ENCODE measurements at places on chromosomes 5 and 9.

DNA sequence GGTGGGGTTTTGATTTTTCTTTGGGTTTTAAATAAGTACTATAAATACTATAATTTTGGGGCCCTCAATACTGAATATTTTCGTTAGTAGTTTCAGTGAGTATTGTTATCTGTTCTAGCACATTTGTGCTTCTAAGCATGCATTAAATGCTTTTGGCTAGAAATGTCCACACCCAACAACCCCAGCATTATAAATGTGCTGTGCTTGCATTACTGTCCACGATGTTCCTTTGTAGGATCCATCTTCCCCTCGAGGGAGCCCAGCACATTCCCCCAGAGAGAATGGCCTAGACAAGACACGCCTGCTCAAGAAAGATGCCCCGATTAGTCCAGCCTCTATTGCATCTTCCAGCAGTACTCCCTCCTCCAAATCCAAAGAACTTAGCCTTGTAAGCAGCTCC lies 134.7 kb downstream of the TLE4 start:
- no peak for DNase-seq

GRCh38 chr9:115786321-115786720 lies 367.3 kb upstream of the PAPPA start:
- no peak for DNase-seq

- DNase-seq: no peak
Observed at GRCh38 chr5:83914199-83914598, 193.5 kb upstream of the HAPLN1 start.

DNA sequence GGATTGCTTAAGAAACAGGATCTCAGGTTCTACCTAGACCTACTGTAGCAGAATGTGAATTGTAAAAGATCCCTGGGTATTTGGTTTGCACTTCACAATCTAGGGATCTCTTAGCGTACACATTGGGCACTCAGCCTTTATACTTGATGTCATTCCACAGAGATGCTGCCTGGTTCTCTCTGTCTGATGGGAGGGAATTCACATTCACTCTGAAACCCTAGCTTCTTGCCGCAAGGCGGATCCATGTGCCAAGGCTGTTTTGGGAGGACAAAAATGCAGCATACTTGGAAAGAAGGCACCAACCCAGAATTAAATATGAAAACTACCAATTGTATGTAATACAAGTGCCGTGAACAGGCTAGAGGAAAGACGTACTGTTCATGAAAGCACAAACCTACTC lies 323.0 kb downstream of the EBF1 start:
- no peak for DNase-seq

DNA sequence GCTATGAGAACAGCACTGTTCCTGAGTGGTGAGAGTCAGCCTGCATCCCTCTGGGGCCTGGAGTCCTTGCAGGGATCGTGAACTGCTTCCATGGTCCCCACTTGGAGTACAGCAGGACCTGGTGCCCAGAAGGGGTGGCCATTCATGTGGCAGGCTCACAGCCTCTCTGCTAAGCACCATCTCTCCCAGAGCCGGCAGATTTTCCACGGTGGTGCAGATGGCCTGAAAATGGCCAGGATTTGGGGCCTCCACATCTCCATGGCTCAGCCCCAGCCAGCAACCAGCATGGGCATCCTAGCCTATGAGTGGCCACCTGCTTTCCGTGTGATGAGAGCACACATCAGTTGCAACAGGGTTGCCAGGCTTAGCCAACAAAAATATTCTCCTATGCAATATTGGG lies 33.9 kb upstream of the SEMA4D start:
- no peak for DNase-seq

DNA sequence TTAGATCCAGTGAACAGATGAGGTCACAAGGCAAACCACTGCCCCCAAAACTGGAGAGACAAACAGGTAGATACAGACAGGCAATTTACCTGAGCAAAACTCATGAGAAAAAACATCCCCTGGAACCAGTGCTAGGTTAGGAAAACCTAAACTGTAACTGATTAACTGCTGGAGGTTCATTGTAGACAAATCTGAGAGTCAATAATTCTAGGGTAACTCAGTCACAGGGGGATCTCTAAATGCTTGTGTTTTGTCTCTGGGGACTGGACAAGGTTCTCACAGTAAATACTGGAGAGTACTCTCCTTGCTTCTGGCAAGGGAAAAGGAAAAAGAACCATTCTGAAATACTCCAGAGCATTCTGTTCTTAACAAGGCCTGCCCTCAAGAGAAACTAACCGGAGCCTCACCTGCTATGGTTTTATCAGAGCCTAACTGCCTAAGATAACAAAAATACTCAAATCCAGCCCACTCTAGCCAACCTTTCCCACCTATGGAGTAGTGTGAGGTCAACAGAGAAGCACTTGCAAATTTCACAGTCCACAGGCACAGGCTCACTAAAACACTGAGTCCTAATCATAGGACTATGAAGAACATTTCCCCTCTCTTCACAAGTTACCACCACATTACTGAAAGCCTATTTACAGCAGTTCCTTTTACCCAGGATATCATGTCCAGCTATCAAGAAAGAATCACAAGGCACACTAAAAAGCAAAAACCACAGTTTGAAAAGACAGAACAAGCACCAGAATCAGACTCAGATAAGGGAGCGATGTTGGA lies 139.9 kb upstream of the ACOT12 start:
- DNase-seq: no peak

DNA sequence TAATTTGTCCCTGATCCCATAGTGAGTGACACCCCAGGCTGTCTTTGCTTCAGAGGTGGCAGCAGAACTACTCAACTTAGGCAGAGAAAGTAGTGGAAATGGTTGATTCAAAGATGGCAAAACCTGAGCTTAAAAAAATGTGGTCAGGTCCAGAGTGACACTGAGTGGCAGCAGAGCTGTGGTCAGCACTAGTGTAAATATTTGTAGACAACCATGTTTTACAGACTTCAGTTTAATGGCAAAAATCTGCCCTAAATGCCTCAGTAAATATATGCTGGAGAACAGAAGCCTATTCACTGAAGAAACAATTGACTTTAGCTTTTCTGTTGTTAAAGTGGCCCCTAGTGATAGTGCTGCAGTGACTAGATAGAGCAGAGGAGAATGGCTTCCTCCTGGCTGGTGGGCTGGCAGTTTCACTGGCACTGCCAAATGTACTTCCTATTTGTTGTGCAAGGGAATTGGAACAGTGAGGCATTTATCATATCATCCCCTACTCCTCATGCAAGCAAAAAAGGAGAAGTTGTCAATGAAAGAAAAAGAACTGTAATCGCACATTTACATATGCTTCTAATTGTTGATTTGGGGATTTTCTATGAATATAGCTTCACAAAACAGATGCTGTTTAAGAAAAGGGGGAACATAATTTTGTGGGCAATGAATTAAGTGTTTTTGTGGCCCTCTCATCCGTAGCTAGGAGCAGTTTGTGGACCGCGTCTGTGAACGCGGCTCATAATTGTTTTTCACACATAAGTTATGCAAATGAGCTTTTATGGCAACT lies 12.0 kb downstream of the PBX3 start:
- DNase-seq: peak; percentile 61

GRCh38 chr9:87148331-87149104 lies 201.2 kb upstream of the GAS1 start:
- DNase-seq: peak; percentile 75

DNA sequence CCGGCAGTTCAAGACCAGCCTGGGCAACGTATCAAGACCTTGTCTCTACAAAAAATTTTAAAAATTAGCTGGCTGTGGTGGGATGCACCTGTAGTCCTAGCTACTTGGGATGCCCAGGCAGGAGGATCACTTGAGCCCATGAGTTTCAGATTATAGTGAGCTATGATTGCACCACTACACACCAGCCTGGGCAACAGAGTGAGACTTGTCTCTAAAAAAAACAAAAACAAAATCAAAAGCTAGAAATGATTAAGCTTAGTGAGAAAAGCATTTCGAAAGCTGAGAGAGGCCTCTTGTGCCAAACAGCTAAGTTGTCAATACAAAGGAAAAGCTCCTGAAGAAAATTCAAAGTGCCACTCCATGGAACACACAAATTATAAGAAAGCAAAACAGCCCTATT lies 4.8 kb downstream of the FAM151B start:
- DNase-seq: no peak

- no peak for DNase-seq
Observed at GRCh38 chr5:151202381-151203139, 21.3 kb downstream of the CCDC69 start.

- no peak for DNase-seq
Observed at GRCh38 chr5:314676-315487, 6.6 kb upstream of the AHRR start.

DNA sequence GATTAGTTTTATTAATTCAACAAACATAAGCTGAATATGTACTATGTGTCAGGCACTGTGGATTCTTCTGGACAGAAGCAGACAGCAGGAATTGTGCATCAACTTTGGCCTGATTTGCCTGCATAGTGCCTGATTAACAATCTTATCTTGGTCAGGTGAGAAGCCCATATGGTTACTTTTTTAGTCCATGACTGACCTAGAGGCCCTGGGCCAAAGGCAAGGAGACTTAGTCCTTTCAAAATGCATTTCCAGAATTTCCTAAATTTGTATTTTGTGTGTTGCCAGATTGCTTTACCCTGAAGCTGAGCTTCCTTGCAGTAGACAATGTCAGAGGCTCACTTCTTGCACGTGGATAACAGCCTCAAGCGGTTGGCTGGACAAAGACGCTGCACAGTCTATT lies 286.7 kb downstream of the SPOCK1 start:
- no peak for DNase-seq

DNA sequence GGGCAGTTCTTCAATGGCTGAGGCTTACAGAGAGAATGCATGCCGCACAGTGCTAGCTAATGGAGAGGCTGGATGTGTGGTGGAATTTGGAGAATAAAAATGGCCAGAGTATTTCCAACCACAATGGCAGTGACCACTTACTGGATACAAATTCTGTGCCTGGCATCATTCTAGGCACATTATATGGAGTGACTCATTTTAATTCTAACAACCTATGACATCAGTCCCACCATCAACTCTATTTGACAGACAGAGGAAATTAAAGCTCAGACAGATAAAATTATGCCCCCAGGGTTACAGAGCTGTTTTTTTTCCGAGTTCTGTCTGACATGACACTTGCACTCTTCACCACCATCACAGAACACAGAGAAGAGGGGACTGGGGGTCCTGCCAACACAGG lies 105.6 kb upstream of the IL12B start:
- DNase-seq: no peak

GRCh38 chr5:169970911-169971765 lies 9.2 kb downstream of the INSYN2B start:
- no peak for DNase-seq

GRCh38 chr5:90144625-90145327 lies 264.8 kb downstream of the CETN3 start:
- DNase-seq: no peak

DNA sequence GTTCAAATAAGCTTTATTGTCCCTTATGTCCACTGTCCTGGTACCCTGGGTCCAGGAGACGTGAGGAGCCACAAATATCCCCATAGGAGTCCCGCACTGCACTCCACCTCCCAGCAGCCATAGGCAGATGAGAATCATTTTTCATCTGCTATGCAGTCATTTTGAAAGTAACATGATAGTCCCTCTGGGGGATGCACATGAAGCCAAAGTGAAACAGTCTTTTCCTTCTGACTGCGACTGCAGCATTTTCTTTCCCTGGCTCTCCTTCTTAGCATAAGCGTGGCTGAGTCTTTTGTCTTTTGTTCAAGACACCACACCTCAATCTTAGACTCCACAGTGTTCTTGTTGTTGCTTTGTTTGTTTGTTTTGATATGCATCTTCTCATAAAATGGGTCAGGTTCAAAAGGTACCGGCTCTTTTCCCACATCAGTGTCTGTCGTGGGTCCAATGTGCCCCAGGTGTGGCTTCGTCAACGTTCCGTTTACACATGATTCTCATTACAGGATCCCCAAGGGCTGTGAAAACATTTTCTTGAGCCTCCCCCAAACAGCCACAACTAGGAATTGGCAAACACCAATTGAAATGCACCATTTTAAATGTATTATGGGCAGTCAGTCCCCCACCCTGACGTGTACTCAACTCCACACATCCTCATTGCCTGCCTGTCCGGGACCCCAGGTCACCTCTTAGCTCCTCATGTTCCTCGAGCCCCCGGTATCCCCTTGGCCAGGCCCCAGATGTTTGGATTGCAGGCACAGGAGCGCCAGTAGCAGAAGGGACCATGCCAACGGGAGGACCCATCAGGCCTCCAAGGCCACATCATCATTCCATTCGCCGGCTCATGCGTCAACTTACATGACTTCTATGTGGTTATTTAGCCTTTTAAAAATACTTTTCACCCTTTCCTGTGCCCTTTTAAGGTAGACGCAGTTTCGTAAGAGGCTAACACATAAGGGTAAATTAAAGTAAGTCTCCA lies 237.8 kb upstream of the DAPK1 start:
- no peak for DNase-seq
